ENCODE measurements at places on chromosomes 7 and 10.

- no peak for DNase-seq
These were observed 19.1 kb upstream of the TNKS2 start for GRCh38 chr10:91779011-91779605.

- DNase-seq, result peak; percentile 84
These were observed 6.5 kb downstream of the TSPAN14 start for GRCh38 chr10:80460399-80461207.

DNA sequence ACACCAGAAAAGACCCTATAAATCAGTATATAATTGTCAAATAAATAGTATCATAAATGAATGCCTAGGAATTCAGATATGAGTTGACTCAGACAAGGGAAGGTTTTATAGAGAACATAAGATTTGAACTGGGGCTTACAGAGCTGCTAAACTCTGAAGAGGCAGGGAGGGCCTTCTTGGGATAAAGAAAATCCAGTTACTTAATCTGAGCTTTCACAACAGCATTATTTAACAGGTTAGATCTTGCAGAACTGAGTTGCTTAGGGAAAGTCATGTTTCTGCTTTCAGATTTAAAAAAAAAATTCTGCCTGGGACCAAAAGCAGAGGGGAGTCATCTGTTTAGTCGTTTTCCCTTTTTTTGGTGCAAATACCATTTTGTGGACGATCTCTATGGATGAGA, 594.8 kb upstream of the FZD8 start:
- DNase-seq, result no peak

GRCh38 chr10:92479547-92479946, 94.3 kb downstream of the IDE start:
- no peak for DNase-seq

DNA sequence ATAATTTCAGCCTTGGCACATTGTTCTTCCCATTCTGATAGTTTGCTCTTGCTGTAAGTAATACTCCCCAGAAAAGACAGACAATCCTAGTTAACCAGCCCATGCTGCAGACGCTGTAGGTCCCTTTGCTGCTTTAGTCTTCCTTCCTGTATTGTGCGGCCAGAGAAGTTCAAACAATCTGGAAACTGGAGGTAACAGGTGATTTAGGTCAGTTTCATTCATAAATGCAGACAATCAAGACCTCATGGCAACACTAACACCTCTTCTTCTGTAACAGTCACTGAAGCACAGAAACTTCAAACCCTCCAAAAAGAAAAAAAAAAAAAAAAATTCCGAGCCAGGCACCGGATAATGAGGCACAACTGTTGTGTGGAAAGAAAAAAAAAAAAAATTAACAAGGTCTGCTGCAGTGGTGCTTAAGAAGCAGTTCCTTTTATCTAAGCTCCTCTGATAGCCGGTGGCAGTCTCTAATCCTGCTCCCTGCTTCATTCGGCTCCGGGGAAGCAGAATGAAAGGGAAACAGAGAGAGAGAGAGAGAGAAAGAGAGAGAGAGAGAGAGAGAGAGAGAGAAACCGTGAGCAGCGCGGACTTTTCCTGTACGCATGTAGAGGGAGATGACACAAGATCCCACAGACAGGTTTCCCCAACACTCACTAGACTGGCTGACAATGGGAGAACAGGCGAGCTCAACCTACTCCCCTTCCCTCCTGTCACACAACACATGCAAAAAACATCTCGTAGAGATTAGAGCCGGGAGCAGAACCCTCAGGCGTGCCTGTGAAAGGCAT, at the start of gene SEMA3A:
SEMA3A (minus strand) TSS at position 306 of the 788 bp plus-strand sequence; CDS start at position 103, 203 bp downstream.
- DNase-seq, result peak; percentile 65
